Stimulated activated CD4-positive, alpha-beta T cell treated with anti-CD3 and anti-CD28 coated beads, Interleukin-12 subunit alpha, Interleukin-12 subunit beta, amount 100 ng/mL, for 24 hours (primary cell): ENCODE measurements at places on chromosomes 3 and 15.

- no peak for DNase-seq
Observed at GRCh38 chr3:3110749-3111361, 681 bp upstream of the IL5RA start.

DNA sequence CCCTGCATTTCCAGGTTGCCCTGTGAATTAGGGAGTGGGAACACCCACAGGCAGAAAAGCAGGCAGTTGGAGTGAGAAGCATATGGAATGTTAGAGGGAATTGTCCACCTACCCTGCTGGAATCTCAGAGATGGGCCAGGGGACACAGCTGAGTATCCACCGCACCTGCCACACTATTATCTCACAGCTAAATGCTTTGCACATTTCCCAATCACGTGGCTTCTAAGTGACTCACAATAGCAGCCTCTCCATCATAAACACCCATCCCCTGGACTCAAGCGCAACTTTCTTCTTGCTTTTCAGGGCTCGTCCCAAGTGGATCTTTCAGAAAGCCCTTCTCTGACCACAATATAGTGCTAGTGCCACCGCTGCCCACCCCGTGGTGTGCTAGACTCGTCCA is 389.0 kb upstream of the LMCD1 start:
- no peak for DNase-seq

GRCh38 chr15:72809329-72809728 is 25.8 kb upstream of the ADPGK start:
- no peak for DNase-seq

GRCh38 chr3:101868534-101869464 is 19.5 kb downstream of the NFKBIZ start:
- no peak for DNase-seq

- DNase-seq, result no peak
Observed at GRCh38 chr3:149585401-149585726, 72.5 kb downstream of the WWTR1 start.

GRCh38 chr3:179806177-179806576 is 153.3 kb downstream of the USP13 start:
- no peak for DNase-seq

DNA sequence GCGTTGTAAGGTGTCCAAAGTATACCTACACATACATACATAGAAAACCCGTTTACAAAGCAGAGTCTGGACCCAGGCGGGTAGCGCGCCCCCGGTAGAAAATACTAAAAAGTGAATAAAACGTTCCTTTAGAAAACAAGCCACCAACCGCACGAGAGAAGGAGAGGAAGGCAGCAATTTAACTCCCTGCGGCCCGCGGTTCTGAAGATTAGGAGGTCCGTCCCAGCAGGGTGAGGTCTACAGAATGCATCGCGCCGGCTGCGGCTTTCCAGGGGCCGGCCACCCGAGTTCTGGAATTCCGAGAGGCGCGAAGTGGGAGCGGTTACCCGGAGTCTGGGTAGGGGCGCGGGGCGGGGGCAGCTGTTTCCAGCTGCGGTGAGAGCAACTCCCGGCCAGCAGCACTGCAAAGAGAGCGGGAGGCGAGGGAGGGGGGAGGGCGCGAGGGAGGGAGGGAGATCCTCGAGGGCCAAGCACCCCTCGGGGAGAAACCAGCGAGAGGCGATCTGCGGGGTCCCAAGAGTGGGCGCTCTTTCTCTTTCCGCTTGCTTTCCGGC is 318.6 kb downstream of the FGF12 start:
- no peak for DNase-seq

GRCh38 chr15:70093481-70094319 is 4.0 kb downstream of the TLE3 start:
- DNase-seq, result no peak

DNA sequence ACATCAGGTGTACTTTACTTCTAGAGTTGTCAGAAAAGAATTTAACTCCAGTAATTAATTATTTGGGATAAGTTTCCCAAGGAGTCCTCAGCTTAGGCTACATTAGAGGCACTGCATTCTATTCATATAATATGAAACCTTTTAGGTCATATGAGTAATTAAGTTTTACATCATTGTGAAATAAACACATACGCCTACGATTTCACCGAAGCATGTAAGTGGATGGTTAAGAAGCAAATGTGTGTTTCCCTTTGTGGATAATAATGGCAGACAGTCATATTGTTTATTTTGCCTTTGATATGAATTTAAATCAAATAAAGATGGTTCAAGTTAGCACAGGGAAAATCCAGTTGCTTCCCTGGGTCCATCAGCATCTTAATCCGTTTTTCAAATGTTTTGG is 535.9 kb upstream of the ATP11B start:
- DNase-seq, result no peak

GRCh38 chr3:62724503-62724902 is 150.7 kb downstream of the CADPS start:
- DNase-seq, result no peak

- no peak for DNase-seq
Observed at GRCh38 chr3:12312010-12312409, 23.1 kb downstream of the PPARG start.

DNA sequence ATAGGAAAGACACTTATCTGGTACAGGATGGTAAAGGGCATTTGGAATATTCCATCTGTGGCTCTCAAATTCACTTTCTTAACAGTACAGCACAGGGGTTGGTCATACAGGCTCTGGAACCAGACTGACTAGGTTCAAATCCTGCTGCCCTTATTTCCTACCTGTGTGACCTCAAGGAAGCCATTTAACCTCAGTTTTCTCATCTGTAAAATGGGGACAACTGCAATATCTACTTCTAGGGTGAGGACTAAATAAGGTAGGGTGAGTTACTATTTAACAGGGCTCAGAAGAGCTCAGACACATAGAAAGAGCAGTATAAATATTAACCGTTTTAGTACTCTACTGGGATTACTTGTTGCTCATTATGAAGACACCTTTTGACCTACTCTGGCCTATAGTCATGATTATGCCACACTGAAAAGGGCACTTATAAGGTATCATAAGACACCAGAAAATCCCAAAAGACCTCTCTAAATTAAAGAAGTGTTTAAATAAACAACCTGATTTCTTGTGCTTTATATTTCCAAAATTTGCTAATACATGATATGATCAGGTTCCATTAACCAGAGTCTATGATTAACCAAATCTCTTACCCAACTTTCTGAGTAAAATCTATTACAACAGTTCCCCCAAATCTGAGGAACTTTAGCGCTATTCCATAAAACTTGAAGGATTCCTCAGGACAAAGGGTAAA is 6.5 kb downstream of the RFTN1 start:
- DNase-seq, result no peak

DNA sequence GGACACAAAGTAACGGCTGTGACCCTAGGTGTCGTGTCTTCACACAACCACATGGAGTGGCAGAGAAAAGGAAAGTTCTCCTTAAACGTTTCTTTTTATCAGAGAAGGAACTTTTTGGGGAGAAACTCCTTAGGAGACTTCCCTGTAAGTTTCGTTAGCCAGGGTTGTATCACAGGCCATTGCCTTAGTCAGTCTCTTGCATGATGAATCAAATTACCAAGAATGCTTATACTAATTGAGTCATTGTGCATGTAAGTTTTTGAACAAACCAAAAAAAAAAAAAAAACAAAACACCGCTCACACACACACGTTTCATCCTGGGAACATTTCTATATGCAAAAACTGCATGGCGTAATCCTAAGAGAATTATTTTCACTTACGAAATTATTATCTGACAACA is 150.4 kb upstream of the SATB1 start:
- no peak for DNase-seq

DNA sequence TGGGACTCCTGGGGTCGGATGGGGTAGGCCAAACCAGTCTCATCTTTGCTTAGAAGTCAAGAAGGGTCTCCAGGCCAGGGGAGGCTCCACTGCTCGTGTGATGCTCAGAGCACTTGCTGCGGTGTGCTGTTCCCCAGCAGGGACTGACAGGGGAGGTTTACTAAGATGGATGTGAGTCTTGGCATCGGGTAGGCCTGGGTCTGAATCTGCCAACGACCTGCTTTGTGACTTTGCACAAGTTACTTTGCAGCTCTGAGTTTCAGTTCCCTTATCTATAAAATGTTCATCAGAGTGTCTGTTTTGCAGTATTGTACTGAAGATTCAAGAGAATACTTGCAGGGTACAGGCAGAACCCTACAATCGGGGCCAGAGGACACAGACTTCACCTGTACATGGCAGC is 17.3 kb upstream of the CDCP1 start:
- no peak for DNase-seq

DNA sequence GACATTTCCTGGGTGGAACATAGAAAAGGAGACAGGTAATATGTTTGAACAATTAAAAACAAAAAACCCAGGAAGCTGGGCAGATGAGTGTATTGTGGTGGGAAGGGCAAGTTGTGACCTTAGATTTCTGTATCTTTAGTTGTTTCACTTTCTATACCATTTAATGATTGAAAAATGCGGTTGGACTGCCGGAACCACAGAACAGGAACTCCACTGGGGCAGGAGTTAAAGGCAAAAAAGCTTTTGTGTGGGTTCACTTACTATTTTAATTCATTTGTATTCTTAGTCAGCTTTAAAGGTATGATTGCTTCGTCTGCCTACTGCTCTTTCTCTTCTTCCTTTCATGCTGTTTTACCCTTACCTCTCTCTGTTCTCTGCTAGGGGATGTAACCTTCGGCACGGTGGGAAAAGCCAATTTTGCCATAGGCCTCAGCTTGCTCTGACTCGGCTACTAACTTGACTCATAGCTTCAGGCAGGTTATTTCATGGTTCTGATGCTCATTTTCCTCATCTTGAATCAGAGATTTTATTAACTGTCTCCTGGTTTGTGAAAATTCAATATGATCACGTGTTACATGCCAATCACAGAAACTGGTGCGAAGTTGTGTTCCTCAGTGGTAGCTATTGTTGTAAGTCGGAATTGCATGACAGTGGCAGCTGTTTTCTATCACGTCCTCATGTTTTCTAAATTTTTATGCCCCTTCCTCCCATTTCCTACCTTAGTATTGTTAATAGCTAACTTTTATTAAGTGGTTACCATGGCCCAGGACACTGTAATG is 1.6 kb upstream of the MCTP2 start:
- peak; percentile 28 for DNase-seq

- DNase-seq, result no peak
Observed at GRCh38 chr3:124666067-124666466, 64.2 kb upstream of the UMPS start.

DNA sequence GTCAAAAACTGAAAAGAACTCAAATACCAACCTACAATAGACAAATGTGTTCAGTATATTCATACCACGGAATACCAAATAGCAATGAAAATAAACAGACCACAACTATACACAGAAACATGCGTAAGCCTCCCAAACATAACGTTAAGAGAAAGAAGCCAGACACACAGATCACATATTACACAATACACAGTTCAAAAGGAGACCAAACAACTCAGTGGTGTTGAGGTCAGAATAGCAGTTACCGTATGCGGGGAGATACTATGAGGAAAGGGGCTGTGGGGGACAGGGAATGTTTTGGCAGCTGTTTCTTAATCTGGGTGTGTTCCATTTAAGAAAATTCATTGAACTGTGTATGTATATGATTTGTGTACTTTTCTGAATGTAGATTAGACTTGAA is 6.6 kb downstream of the OSBPL10 start:
- no peak for DNase-seq

GRCh38 chr3:141050576-141051442 is at the start of gene SPSB4:
SPSB4 (plus strand) TSS chr3:141051347; CDS start chr3:141066105, 14,758 bp downstream.
- DNase-seq, result no peak
